ENCODE measurements at places on chromosomes 4 and X. TPM values are rescaled to one million over a fixed set of nuclear protein-coding genes. Genes with fewer than 3 reads are reported as not detected.

GNL3L gene
- total RNA-seq: 65.4 TPM

PGAM4 gene
- 0.56 TPM for total RNA-seq

RAI2 gene
- total RNA-seq: 0.41 TPM

C4orf50 gene
- 0.07 TPM for total RNA-seq

SLITRK4 gene
- total RNA-seq: not detected

NAP1L3 gene
- total RNA-seq: 1.6 TPM

MORF4L2 gene
- total RNA-seq: 239 TPM

MAGT1 gene
- total RNA-seq: 33.7 TPM

GABRE gene
- total RNA-seq: not detected

CXCL11 gene
- not detected for total RNA-seq

CT45A1 gene
- not detected for total RNA-seq

SPATA4 gene
- total RNA-seq: not detected

SYTL4 gene
- not detected for total RNA-seq

RAB33A gene
- total RNA-seq: 28.2 TPM

DGAT2L6 gene
- not detected for total RNA-seq

MYOZ2 gene
- total RNA-seq: not detected

STATH gene
- total RNA-seq: not detected

ATRX gene
- total RNA-seq: 51.6 TPM

RBM10 gene
- total RNA-seq: 66.4 TPM

ABHD18 gene
- total RNA-seq: 22.6 TPM

HPSE gene
- 6.0 TPM for total RNA-seq

SYTL5 gene
- total RNA-seq: not detected

ASB12 gene
- total RNA-seq: not detected

Data from activated CD8-positive, alpha-beta T cell treated with anti-CD3 and anti-CD28 coated beads for 36 hours (primary cell).